Adipocyte (in vitro differentiated cells): ENCODE measurements at places on chromosomes 7 and 10.

- no peak for DNase-seq
Observed at GRCh38 chr10:57605948-57606485, 661.7 kb downstream of the IPMK start.

DNA sequence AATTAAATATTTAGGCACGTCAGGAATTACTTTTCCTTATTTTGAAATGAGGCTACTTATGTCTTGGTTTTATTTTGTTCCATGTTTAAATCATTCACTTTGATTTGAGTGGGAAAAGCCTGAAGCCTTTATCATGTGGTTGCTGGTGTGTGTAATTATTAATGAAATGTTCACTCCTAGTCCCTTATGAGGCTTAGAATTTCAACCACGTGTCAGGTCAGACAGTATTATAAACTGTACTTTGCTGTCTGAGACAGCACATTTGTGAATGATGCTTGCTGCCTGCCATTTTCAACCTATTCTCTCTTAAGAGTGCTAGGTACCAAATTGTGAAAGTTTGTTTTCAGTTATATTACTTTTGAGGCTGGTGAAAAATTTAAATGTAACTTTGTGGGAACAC, 58.9 kb downstream of the COL17A1 start:
- no peak for DNase-seq

GRCh38 chr10:129277841-129278240, 189.2 kb upstream of the MGMT start:
- no peak for DNase-seq

GRCh38 chr7:38309555-38309954, 36.1 kb upstream of the TARP start:
- no peak for DNase-seq

- no peak for DNase-seq
Observed at GRCh38 chr10:78298835-78299234, 265.2 kb downstream of the RPS24 start.

GRCh38 chr10:62582101-62582705, 208.0 kb downstream of the ZNF365 start:
- DNase-seq, result peak; percentile 51

DNA sequence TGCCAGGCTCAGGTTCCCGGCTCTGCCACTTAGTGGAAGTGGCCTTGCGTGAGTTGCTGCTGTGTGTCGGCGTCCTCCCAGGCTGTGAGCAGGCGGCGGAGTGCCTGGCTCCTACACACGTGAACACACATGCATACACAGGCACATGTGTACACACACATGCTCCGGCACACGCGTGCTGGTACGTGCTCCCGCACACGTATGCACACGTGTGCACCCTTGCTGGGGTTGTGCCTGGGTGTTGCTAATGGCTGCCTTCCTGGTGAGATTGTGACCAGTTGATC, 107.6 kb downstream of the INPP5A start:
- DNase-seq, result no peak

- no peak for DNase-seq
Observed at GRCh38 chr7:131879424-131879823, 323.0 kb upstream of the PODXL start.

- no peak for DNase-seq
Observed at GRCh38 chr10:11406746-11407145, 204.7 kb downstream of the USP6NL start.

GRCh38 chr7:47659664-47660462, 78.0 kb upstream of the TNS3 start:
- DNase-seq, result no peak

DNA sequence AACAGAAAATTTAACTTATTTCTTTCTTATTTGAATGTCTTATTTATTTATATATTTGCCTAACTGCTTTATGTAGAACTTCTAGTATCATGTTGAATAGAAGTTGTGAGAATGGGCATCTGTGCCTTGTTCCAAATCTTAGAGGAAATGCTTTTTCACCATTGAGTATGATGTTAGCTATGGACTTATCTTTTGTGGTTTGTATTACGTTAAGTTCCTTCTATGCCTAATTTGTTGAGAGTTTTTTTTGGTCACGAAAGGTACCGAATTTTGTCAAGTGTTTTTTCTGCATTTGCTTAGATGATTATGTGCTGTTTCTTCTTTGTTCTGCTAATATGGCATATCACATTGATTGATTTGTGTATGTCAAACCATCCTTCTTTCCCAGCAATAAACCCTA, 161.0 kb upstream of the TRIM24 start:
- DNase-seq, result no peak

GRCh38 chr7:85186521-85187241, at the start of gene SEMA3D:
Gene SEMA3D (minus strand): TSS chr7:85187056. CDS start chr7:85121891, 65,165 bp downstream.
- DNase-seq, result peak; percentile 95

DNA sequence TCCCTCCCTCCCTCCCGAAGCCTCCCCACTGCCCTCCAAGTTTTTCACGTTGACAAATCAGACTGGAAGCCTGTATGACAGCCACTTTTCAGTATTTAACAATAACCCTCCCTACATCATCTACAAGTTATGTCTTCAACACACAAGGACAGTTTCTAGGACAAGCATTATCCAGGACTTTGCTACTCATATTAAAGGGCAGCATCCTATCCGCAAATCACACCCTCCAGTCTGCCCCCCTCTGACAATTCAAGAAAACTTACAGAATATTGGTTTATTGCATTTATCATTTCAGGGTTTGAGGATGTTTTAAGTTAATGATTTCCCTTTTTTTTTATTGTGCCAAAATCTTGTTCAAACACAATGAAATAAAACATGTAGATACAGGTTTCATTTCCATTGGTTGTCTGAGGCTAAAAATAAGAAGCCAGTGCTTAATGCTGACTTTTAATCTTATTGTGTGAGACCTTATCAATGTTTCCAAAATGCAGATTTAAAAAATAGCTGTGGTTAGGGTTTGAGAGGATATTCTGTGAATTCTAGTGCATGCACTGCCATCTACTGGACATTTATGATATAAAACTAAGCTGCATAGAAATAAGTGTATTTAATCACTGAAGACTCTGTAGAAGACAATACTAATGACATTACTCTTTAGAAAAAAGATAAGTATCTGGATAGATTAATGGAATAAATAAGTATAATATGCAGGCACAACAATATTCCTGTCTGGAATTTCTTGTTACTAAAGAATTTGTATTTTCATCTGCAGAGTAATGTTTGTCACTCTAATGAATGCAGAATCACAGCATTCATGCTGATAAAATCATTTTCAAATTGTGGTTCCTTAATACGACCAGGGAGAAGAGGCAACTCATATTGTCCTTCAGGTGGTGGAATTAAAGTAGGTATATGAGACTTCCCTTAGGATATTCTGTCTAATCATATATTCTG, 64.1 kb downstream of the CAV1 start:
- peak; percentile 89 for DNase-seq

DNA sequence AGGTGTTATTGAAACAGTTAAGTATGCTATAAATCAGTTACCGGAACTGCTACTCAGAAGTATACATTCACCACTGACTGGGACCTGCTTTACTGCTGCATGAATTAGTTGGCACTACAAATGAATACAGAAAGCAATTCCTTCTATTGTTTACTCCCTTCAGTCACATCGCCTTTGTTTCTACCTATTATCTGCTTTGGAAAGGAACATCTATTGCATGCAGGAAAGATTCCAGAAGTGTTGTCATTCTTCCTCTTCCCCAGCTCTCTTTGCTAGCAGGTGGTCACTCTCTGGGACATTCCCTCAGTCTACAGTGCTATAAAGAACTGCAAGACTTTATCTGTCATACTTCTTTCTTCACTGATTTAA, 131.3 kb downstream of the ANK3 start:
- DNase-seq, result no peak

DNA sequence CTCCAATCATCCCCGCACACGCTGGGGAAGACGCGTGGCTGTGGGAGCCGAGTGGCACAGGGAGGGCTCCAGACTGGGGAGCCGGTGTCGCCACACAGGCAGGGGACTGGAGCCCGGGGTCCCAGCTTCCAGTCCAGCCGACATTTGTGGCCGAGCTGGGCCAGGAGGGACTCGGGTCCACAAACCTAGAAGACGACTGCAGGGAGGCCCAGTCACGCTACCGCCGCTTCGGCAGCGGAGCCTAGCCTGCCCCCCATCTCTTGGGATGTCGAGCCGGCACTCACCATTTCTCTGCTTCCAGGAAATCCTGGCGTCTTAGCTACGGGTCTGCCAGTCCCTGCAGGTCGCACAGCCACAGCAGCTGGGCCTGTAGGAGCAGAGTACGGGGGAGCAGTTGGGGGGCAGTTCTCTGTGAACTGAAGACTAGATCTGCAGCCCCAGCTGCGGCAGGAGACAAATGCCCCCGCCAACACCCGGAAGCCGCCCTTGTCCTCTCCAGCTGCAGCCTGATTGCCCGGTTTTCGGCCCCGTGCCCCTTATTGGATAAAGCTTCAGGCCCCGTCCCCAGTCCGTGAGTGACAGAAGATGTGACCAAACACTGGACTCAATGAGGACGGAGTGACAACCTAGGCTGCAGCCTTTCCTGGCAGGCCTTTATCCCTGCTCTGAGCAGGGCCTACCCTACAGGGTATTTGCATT, 270.7 kb downstream of the ZNF33B start:
- peak; percentile 79 for DNase-seq

DNA sequence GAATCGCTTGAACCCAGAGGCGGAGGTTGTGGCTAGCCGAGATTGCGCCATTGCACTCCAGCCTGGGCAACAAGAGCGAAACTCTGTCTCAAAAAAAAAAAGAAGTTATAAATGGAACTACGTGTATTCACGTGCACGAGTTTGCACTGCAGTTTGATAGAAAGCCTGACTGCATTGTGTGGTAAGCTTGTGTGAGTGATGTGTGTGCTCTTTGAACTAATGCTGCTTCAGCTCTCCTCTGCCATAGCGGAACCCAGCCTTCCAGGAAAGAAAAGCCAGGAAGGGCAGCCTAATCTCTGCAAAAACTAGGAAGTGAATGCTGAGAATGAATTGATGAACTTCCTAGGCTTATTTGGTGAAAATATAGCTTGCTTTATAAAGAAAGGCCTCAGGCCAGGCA, 15.6 kb upstream of the MKRN1 start:
- no peak for DNase-seq

DNA sequence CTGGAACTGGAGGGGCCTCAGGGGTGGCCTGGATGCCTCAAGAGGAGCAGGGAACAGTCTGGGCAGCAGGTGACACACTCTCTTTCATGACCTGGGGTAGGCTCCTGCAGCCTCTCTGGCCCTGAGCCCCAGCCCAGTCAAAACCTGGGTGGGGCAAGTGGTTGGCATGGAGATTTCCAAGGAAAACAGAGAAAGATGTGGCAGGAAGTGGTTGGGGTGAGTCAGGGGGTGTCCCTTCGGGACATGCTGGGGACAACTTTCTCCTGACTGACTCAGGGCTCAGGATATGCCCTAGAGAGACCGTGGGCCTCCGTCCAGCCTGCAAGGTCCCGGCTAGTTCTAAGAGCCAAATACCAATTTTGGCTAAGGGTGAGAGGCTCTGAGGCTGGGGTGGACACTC, 2.9 kb downstream of the AQP1 start:
- DNase-seq, result peak; percentile 30

GRCh38 chr7:128022631-128023532, 8.4 kb downstream of the LRRC4 start:
- DNase-seq, result peak; percentile 83

DNA sequence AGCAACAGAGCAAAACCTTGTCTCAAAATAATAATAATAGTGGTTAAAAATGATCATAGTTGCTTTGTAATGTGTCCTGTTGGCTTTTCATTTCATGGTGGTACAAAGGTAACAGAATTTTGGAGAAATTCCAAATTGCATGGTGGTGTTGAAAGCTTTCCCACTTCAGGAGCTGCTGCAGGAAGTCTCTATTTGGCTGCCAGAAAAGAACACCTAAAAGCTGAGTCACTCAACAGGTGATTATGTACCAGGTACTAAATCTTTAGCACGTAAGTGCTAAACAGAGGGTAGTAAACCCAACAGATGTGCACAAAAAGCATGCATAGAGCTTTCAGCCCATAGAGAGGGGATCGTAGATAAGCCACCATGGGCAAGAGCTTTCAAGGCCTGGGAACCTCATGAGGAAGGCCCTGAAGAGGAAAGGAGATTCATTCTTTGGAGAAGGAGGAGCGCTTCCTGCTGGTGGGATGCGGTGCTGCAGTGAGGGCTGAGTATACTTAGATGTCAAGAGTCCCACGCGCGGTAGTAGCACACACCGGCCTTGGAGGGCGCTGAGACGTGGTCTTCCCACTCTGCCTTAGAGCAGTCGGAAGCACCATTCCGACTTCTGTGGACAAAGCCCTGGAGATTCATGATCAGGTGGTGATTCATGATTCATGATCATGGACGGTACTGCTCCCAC, 118.7 kb downstream of the RALA start:
- no peak for DNase-seq

- no peak for DNase-seq
Observed at GRCh38 chr7:105613611-105614330, 32.5 kb upstream of the EFCAB10 start.

- DNase-seq, result no peak
Observed at GRCh38 chr10:71771204-71771603, 2.1 kb downstream of the VSIR start.

- DNase-seq, result peak; percentile 54
Observed at GRCh38 chr10:90968328-90969081, 47.6 kb upstream of the ANKRD1 start.

- peak; percentile 28 for DNase-seq
Observed at GRCh38 chr7:83366629-83367028, 203.9 kb upstream of the PCLO start.

DNA sequence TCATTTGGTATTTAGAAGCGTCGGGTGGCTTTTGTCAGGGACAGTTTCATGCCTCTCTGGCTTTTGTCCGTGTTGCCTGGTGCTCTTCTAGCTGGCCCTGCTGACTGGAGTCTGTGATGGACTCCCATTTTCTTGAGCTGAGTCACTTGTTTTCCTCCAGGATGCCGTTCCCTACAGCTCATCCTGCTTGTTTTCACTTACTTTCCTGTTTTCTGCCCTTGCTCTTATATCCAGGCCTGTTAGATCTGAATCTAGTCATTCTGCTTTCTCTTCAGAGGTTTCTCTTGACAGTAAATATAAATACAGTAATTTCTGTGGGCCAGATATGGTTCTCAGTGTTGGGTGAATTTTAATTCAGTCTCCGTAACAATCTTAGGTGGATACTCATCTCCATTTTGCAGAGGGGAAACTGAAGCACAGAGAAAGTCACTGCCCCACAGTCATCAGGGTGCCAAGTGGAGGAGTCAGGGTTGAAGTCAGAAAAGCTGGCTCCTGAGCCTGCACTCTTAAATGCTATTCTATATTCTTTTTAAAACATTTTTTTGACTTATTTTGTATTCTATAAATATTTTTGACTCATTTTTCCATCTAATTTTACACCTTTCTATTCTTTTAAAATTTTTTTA, 85.4 kb downstream of the CCNY start:
- DNase-seq, result peak; percentile 89

DNA sequence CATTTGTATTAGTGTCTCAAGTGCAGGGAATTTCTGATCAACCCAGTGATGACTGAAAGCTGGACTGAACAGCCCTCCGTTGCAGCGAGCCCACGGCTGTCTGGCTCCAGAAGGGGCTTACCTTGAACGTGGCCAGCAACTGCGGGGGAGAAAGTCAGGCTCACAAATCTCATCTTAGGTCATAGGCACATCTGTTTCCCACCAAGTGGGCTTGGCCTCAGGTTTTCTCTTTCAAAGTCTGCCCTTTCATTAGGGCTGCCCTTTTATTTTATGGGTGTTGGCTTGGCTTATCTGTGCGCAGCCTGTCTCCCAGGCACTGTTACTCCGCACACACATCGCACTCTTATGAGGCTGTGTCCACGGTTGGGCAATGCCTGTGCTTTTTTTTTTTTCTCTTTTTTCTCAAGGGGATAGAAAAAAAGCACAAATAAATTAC, 178.0 kb downstream of the JCAD start:
- no peak for DNase-seq

- DNase-seq, result no peak
Observed at GRCh38 chr7:23191022-23191421, 9.2 kb downstream of the NUP42 start.

GRCh38 chr7:70712942-70713341, 419.0 kb upstream of the GALNT17 start:
- no peak for DNase-seq
